ELR (cell line): ENCODE measurements at places on chromosomes 13 and 19.

GRCh38 chr19:31257426-31258130, 91.7 kb downstream of the TSHZ3 start:
- DNase-seq = no peak

- no peak for DNase-seq
Observed at GRCh38 chr13:70612881-70613280, 504.6 kb upstream of the KLHL1 start.

- DNase-seq = peak; percentile 71
Observed at GRCh38 chr19:15466851-15467733, 2.7 kb upstream of the RASAL3 start.

DNA sequence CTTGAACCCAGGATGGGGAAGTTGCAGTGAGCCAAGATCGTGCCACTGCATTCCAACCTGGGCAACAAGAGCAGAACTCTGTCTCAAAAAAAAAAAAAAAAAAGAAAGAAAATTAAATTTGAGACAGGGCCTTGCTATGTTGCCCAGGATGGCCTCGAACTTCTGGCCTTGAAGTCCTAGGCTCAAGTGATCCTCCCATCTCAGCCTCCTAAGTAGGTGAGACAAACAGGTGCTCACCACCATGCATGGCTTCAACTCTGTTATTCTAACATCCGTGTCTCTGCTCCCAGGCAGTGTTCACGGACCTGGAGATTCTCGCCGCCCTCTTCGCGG, 40.3 kb downstream of the PDE4A start:
- no peak for DNase-seq

DNA sequence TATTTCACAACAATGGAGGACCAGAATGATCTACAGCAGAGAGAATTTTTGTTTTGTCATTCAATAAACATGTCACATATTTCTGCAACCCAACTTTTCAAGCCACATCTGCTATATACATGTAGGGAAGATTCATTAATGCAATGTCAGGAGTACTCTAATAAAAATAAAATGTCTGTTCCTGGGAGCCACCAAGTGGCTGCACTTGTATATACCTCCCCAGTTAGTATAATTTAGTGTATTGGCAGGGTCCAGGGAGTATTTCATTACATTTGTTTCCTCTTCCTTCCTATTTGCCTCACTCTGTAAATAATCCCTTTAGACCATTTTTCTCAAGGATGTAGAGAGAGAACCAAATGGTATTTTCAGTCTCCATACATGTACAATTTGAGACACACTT, 1169.0 kb downstream of the DIAPH3 start:
- DNase-seq = no peak

GRCh38 chr19:16370641-16371391, 46.2 kb downstream of the KLF2 start:
- DNase-seq = no peak

- DNase-seq = no peak
Observed at GRCh38 chr13:71459708-71460107, 407.3 kb downstream of the DACH1 start.

DNA sequence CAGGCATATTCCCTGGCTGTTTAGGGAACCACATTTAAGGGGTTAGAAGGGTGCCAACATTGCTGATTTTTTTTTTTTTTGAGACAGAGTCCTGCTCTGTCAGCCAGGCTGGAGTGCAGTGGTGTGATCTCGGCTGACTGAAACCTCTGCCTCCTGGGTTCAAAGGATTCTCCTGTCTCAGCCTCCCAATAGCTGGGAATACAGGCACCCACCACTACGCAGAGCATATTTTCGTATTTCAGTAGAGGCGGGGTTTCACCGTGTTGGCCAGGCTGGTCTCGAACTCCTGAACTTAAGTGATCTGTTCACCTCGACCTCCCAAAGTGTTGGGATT, 7.8 kb upstream of the CRX start:
- no peak for DNase-seq

DNA sequence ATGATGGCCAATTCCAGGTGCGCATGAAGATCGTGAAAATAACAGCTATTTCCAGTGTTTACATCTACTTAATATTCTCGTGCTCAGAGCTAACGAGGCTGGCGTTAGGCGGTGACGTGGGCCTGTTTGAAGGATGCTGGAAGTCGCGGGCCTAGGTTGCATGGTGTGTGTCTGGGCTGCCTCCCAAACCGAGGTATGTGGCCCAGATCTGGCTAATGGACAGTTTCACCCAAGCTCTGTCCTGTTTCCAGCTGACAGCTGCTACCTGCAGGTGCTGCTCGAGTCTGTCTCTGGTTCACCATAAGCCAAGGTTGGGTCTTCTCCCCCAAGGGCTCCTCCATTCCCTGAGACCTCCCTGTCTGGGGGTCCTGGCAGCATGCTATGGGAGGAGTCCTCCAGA, 40.5 kb upstream of the KCTD15 start:
- no peak for DNase-seq
